Natural killer cell (primary cell): ENCODE measurements at places on chromosomes 12 and 14. TPM values are rescaled to one million over a fixed set of nuclear protein-coding genes. Genes with fewer than 3 reads are reported as not detected.

LHX5 gene
- not detected for total RNA-seq

CMA1 gene
- total RNA-seq = 0.63 TPM

STON2 gene
- 3.8 TPM for total RNA-seq

ADCY6 gene
- 0.20 TPM for total RNA-seq

PLEKHH1 gene
- total RNA-seq = not detected

SYNDIG1L gene
- not detected for total RNA-seq

DDHD1 gene
- 76.6 TPM for total RNA-seq
